ENCODE measurements at places on chromosomes 2 and 18. TPM values are rescaled to one million over a fixed set of nuclear protein-coding genes. Genes with fewer than 3 reads are reported as not detected.

The PSMA8 gene
- not detected for total RNA-seq

The ELAC1 gene
- total RNA-seq, result 5.1 TPM

The SMYD5 gene
- total RNA-seq, result 53.8 TPM

The GALNT5 gene
- total RNA-seq, result 2.0 TPM

The SERPINB2 gene
- not detected for total RNA-seq

The GALNT13 gene
- 8.5 TPM for total RNA-seq

The PROKR1 gene
- not detected for total RNA-seq

The FEV gene
- total RNA-seq, result not detected

The RNF144A gene
- 8.1 TPM for total RNA-seq

The OSR1 gene
- total RNA-seq, result 6.6 TPM

The MSTN gene
- not detected for total RNA-seq

Measured in A549 treated with Mapracorat at 1 μM for 4 hours (cell line).